ENCODE measurements at places on chromosomes 2 and 18.

DNA sequence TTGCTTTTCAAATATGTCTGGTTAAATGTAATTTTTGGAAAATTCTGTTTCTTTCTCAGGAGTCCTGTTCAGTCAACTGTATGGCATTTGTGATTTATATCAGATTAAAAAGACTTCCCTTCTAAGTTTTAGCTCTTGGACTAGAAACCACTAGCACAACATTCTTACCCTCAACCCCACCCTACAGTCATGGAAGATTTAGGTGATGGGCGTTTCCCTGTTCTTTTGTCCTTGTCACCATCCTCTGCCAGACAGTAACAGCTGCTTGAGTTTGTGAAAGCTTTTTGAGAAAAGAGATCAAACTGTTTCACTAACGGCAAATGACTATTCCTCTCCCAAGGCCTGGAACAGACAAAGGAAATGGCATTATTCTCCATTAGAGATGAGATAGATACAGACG lies 31.8 kb downstream of the SERPINB5 start:
- no peak for DNase-seq

DNA sequence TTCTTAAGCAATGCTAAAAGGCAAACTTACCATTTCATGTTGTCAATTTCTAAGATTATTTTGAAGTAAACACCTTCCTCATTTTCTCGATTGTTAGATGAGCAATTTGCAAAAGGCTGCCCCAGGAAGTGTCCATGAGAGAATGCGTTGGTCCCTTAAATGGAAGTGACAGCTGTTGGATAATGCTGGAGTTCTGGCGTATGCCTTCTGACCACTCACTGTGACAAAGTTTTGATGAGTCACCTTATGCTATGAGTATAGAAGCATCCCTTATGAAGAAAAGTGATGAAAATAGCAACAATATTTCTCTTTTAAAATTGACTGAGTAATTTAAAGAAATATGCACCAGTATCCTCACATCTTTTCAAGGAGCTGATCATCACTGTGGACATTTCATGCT lies 1497.5 kb downstream of the DPP10 start:
- no peak for DNase-seq

GRCh38 chr18:79954791-79955190 lies 3.3 kb upstream of the SLC66A2 start:
- no peak for DNase-seq

GRCh38 chr2:128641421-128642080 lies 322.9 kb upstream of the HS6ST1 start:
- DNase-seq, result peak; percentile 17

DNA sequence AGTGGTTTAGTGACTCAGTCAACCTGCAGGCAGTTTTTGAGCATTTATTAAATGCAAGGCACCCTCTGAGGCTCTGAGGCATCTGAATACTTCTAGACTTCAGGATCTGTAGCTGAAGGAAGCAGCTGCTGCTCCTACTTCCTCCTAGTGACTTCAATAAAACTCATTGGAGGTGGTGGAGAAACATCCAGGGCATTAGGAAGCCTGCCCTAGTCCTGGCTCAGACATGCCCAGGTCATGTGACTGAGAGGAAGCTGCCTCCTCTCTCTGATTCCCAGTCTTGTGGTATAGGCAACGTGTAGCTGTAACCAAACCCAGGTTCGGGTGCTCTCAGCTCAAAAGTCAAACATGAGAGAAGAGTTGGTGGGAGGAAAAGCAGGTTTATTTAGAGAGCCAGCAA lies 287.2 kb upstream of the GYPC start:
- DNase-seq, result no peak

- DNase-seq, result no peak
These were observed 29.7 kb downstream of the MAP3K2 start for GRCh38 chr2:127358044-127358443.

DNA sequence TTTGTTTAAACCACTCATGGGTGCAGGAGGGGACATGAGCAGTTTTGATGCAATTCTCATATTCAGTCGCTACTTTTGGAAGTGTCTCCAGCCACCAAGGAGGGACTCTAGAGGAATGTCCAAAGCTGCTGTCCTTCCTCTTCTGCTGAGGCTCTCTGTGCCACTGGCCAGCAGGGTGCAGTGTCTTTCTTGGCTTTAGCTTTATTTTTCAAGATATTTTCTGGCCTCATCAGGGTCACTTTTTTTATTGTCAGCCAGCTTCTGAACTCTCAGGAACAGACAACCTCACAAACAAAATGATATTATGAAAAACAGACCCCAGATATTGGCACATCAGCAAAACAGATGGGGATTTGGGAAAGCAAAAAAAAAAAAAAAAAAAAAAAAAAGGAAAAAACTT lies 289.3 kb upstream of the ZSWIM2 start:
- DNase-seq, result no peak

GRCh38 chr2:69789772-69790600 lies 39.5 kb upstream of the GMCL1 start:
- no peak for DNase-seq

GRCh38 chr18:27249933-27250332 lies 64.8 kb upstream of the CHST9 start:
- no peak for DNase-seq

DNA sequence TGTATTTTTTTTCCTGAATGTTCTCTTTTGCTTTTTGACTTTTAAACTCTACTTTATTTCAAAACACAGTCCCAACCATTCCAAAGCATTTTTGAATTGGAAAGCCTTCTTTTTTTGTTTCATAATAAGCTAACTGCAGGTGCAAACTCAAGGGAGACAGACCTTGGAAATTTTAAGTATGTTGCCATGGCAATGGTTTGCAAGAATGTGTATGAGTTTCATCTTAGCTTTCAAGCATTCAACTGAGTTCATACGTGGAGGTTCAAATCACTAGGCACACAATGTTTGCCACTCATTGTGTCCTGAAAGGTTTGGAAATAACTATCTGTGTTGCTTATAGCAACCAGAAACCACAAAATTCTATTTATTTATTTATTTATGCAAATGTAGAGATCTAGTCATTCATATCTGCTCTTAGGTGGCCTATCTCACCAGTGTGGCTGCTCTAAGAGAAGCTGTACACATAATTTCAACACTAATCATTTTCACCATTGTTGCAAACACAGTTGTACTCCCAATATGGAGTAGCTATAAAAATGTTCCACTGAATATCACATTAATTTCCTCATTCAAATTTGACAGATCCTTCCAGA lies 805.7 kb upstream of the FSHR start:
- DNase-seq, result no peak

DNA sequence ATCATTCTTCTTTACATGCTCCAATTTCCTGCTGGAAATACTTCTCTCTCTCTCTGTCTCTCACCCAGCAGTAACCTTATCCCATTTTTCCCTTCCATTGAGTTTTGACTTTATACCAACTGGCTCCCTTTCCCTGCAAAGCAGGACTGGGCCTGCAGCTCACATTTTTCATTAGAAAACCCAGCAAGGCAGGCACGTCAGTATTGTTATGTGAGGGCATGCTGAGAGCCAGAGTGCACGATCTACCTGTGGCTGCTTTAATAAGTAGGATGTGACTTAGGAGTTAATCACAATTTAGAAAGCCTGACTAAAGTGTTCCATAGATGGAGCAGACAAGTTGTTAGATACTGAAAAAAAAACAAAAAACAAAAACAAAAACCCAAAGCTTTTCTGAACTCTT lies 5.2 kb upstream of the NDUFV2 start:
- DNase-seq, result no peak

- peak; percentile 25 for DNase-seq
These were observed 20.7 kb upstream of the MREG start for GRCh38 chr2:216034065-216034464.

DNA sequence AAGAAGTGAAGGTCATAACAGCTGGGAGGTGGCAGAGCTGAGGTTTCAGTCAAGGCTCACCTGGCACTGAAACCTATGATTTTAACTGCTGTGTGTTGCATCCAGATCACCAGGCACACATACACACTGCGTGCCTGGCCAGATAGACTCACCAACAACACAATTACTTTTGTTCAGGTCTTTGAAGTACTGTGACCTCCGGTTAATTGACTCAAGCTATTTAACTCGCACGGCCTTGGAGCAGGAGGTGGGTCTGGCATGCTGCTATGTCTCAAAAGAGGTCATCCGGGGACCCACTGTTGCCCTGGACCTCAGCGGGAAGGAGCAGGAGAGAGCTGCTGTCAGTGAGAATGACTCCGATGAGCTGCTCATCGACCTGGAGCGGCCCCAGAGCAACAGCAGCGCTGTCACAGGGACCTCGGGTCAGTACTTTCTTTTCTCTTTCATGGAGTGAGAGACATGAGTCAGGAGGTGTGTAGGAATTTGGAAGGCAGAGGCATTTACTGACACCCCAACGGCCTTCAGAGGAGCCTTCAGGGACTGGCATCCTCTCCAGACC lies 104.1 kb downstream of the ESCO1 start:
- DNase-seq, result no peak

- DNase-seq, result no peak
These were observed 75.9 kb downstream of the ADCYAP1 start for GRCh38 chr18:980586-980985.

GRCh38 chr2:20365249-20365817 lies 14.7 kb upstream of the PUM2 start:
- DNase-seq, result no peak

Measured in T-helper 2 cell (primary cell).